ENCODE measurements at places on chromosomes 4 and X.

DNA sequence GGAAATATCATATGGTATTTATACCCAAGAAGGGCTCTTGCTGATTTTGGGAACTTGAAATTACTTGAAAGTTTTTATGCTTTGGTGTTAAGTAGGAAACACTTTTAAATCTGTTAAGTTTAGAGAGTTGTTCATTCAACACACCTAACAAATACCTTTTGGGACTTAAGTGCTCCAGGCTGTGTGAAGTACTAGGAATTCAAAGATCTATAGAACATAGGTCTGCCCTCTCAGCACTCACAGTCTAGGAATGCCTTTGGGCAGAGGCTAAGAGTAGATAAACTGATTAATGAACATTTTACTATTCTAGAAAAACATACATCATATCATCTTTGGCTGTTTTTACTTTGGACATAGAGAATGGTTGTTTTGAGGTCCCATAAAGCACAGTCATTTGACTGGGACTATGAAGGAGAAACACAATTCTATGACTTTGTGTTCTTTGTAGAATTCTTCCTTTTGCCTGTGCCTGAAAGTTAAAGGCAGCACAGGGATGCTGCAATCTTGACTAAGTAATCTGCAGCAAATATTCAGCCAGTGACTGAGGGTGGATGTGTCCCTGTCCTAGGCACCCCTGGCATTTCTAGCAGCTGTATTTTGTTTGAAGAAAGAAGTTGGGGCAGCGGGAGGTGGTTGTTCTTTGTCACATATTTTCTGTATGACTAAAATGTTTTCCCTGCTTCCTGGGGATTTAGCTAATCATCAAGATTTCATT lies 8.3 kb downstream of the BMP3 start:
- DNase-seq, result no peak

DNA sequence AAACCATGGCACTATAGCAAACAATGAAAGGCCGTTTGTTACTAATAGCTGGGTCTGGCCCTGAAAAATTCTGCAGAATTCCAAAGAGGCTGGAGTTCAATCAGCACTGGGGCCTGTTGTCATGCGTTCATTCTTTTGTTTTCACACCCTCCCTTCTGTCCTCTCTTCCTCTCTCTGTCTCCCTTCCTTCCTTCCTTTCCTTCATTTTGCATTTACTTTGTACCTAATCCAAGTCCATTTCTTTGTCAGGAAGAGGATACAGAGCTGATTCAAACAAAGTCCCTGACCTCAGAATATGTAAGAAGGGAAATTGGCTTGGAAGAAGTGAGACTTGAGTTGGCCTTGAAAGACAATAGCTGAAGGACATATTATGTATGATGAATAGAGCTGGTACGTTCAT lies 119.6 kb upstream of the LDB2 start:
- DNase-seq, result no peak

DNA sequence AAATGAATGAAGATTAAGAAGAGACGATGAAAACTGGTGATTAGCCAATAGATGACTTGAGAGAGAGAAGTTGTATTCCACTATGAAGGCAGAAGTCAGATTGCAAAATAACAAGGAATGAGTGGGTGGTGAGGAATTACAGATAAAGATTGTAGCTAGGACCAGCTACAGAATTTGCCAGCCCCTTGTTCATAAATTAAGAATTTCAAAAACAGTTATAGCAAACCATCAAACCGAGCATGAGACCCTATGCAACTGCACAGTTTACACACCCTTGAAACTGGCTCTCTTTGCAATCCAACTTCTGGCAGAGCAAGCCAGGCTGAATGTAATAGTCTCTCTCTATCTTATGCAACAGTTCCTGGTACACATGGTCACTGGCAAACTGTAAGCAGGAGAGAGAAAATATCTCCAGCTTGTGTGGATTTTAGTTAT lies 35.2 kb downstream of the STAP1 start:
- no peak for DNase-seq

DNA sequence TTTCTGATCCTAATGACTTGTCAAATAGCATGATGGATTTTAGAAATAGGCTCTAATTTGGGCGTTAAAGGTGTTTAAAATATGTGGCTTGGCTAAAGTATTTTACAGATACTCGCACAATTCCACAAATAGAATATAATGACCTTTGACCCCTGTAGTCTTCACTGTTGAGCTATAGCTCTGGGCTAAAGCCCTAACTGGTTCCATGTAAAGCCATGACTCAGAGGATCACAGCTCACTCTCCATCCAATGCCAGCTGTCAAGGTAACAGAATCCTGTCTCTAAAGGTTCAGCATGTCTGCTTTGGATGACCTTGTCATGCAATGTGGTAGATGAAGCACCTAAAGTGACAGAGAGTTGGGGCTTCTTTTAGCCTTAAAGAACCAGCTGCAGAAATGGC lies 42.5 kb downstream of the TLR10 start:
- no peak for DNase-seq

DNA sequence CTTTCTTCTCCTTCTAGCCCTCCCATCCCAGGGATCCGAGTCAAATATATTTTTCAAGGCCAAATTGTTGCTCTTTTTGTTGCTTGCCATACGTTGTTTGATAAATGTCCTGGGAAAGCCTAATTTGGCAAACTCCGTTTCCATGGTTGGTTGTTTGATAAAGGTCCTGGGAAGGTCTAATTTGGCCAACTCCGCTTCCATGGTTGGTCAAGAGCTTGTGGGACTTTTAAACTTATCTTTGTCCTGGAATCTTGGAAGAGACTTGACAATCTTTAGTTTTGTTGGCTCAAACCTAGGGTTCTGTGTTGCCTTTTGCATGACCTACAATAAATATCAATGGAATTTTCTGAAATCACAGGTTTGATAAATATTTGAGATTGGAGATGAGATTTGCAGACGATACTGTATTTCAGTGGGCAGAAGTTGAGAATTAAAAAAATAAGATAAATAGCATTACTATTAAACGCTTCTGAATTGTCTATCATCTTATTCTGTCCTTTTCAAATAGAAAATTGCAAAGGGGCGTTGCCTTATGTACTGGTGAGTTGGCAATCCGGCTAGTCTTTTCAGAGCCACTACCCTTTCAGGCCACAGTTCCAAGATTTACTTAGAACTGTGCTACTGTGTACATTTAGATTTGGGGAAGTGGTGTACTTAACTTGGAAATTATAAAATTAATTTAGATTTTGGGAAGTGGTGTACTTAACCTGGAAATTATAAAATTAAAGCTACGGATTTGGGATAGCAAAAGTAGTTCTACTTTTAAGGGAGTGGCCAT lies 804 bp downstream of the OSTC start:
- DNase-seq, result no peak

- no peak for DNase-seq
Observed at GRCh38 chr4:146165840-146166239, 9.7 kb upstream of the LSM6 start.

- DNase-seq, result no peak
Observed at GRCh38 chrX:9676738-9677097, 88.9 kb downstream of the GPR143 start.

- no peak for DNase-seq
Observed at GRCh38 chrX:10045327-10046000, 78.3 kb downstream of the CLDN34 start.

GRCh38 chr4:6834867-6835266 lies 52.3 kb downstream of the KIAA0232 start:
- no peak for DNase-seq

DNA sequence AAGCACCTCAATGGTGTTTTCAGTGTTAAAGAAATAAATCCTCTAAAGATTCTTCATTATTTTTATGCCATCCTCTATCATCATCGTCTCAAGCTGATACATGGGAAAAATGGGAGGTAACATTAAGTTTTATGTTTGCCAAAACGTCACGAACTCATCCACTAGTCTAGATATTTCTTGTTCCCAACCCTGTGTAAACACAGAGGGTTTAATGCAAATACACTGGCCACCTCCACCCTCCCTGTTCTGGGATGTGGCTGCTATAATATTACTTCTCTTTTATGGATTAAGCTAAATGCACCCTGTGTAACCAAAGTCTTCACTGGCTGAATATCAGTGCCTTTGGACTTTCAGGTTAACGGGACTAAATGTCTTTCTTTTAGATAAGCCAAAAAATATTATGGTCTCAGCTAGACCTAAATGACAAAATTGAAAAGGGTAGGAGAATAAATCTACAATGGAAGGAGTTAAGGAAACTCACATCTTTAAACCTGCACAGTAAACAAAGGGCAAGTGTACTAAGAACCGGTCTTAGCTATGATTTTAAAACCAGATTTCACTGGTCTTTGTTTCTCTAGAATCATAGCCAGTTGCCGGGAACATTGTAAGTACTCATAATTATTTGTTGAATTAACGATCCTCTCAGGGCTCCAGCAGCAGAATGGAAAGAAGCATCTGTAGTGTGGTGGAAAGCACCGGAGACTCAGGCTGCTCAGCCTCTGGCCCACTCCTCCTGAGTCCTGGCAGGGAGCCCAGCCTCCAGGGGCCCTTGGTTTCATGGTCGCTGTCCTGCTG lies 103.5 kb upstream of the NOCT start:
- DNase-seq, result peak; percentile 82

DNA sequence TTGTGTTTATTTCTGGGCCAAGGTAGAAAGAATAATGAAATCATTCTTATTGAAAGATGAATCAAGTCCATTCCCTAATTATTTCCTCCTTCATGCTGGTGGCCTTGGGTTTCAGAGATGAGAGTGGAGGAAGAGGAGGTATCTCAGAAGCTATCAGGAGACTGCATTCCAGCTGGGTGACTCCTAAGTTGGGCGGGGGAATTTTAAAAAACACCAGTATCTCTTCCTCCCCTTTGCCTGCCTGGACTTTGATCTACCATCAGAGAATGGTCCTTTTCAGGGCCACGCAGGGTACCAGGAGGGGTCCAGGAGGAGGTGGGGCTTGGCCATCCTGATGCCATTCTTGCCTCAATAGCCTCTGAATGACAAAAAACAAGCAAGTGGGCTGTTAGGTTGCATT lies 104.4 kb downstream of the ASMT start:
- no peak for DNase-seq

DNA sequence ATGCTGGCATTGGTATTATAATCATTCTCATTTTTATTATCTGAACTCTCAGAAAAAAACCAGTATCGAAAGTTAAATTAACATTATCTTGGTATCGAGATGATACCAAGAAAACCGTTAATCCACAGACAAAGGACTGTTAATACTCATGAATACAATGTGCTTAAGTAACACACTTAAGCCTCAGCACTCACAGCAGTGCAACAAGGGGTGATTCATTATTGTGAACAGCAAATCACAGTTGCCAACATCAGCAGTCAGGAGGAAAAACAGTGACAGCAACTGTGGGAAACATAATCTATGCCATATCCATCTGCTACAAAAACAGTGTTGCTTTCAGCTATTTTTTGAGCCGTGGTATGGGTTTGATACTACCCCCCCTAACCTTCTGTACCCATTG lies 210.9 kb upstream of the ATOH1 start:
- no peak for DNase-seq

- no peak for DNase-seq
Observed at GRCh38 chr4:175776217-175776616, 35.8 kb downstream of the GPM6A start.

- no peak for DNase-seq
Observed at GRCh38 chr4:152094970-152095700, 334.3 kb upstream of the GATB start.

GRCh38 chr4:156556336-156556735 lies 415.3 kb downstream of the PDGFC start:
- DNase-seq, result no peak
